Endodermal cell (in vitro differentiated cells): ENCODE measurements at places on chromosomes 2 and 18. TPM values are rescaled to one million over a fixed set of nuclear protein-coding genes. Genes with fewer than 3 reads are reported as not detected.

- peak; percentile 35 for DNase-seq
Measured at GRCh38 chr18:79866889-79867574, 69.3 kb downstream of the KCNG2 start.

PLB1 gene
- total RNA-seq, result 0.35 and 0.77 TPM in 2 replicates

L3MBTL4 gene
- total RNA-seq, result 4.3 to 7.2 TPM (median 5.4 TPM) in 3 replicates

DNA sequence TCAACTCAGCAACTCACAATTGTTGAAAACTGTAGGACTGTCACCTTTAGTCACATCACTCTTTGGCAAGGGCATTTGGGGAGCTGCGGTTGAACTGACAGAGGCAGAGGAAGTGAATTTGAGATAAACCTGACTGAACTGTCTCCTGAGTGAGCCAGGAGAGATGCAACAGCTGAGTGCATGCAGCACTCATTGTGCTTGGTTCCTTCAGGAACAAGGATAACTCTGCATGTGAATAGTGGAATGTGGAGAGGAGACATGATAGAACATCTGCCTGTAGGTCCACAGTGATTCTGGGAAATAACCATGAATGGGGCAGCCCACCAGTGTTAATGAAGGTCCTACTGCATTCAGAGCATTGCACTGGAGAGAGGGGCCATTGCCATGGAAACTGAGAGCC lies 494.7 kb downstream of the STK39 start:
- DNase-seq, result no peak

DNA sequence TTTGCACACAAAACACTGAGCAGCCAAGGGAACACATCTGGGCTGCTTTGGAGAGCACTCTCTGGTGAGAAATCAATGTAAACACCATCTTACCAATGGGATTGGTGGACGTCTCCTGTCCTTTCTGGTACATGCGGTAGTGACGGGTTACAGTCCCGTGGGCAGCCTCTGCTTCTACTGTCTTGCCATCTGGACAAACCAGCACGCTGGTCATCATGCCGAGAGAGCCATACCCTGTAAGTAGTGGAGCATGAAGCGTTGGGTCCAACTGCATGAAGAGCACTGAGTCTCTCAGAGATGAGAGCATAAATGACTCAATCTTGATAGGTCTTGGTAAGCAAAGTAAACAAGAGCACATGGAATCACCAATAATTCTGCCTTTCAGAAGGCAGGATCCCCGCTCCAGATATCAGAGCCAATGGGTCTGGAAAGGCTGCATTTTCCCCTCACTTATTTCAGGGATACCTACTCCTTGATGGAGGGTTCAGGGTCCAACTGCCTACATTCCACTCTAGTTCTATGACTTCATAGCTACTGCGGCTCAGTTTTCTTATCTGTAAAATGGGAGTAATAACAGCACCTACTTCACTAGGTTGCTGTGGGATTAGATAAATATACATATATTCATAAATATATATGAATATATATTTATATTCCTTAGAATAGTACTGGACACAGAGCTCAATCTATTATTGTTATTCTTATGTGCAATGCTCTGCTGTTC lies 14.9 kb downstream of the IDH1 start:
- no peak for DNase-seq

GRCh38 chr2:113077921-113078320 lies 10.2 kb downstream of the IL1F10 start:
- DNase-seq, result no peak

PNO1 gene
- total RNA-seq, result 21.3 and 23.6 TPM in 2 replicates

DNA sequence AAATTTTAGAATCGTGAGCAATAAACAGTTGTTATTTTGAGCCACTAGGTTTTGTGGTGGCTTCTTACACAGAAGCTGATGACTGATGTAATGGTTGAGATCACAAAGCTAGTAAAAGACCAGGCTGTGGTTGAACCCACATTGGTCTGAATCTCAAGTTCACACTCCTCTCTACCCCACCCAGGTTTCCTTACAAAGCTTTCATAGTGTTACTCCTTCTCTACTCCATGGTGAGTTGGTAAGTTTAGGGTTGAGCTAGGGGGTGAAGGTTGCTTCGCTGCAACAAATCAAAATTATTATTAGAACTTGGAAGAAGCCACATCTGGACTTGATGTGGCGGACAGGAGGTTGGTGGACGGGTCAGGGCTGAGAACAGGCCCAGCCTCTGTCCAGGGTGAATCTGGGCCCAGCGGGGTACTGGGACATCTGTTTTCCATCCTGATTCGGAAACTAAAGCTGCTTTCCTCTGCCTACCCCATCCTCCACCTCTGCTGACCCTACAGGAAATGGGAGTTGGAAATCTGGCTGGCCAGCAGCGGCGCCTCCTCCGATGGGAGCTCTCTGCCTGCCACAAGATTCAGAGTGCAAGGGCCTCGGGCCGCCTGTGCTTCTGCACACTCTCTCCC lies 86.3 kb downstream of the ZFP36L2 start:
- peak; percentile 61 for DNase-seq

GRCh38 chr2:42928692-42929545 lies 136.5 kb upstream of the HAAO start:
- DNase-seq, result peak; percentile 88

GRCh38 chr2:33134086-33134771 lies 187.5 kb downstream of the LTBP1 start:
- DNase-seq, result no peak

TMEM131 gene
- total RNA-seq, result 40.6 to 50.2 TPM (median 43.0 TPM) in 3 replicates

GRCh38 chr2:46503686-46504085 lies 24.3 kb downstream of the TMEM247 start:
- DNase-seq, result no peak
